ENCODE measurements at places on chromosomes 1 and 21.

DNA sequence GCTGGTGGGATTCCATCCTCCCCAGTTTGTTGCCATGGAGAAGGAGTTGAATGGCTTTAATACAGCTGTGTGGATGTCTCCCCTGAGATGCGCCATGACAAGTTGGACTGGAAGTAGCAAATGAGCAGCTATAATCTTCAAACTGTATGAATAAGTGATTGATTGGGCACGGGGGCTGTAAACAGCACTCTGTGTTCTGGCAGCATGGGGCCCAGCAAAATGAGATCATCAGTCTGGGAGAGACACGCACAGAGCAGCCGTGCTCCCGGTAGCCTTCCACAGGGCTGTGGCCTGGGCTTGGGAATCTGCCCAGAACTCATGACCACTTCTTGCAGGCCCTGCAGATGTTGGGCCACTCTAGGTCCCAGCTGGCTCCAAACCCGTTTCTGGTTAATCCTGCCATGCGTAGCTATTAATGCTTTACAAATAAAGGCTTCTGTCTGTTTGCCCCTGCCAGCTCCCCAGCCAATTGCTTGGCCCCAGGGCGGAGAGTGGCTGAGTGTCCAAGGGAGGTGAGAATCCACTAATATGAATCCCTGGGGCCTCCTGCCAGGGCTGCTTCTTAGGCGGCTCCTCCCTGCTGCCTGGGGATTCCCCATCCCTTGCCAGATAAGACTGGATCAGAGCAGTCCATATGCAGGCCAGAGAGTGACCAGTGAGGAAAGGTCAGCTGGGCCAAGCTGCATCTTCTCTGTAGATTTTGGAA is 642.9 kb downstream of the AJAP1 start:
- DNase-seq = peak; percentile 75

- no peak for DNase-seq
These were observed 184.5 kb downstream of the KAZN start for GRCh38 chr1:14782741-14783591.

DNA sequence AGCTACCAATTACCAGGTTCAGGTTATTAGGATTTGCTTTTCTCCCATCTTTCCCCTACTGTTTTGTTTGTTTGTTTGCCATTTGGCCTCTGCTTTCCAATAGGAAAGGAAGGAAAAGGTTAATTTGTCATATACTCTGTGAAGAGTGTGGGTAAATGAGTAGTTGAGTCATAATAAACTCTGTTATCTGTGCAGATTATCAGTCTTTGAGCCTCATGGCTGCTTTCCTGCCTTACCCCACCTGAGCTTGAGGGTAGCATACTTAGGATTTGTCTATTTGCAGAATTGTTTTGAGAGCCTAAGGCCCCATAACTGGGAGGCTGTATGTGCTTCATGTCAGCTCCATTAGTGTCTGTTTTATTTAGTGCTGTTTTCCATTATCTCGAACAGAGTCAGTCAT is 32.9 kb upstream of the SNX27 start:
- no peak for DNase-seq

GRCh38 chr1:18302788-18303413 is 177.8 kb upstream of the KLHDC7A start:
- DNase-seq = no peak

- no peak for DNase-seq
These were observed 40.1 kb downstream of the IGSF21 start for GRCh38 chr1:18147672-18148071.

DNA sequence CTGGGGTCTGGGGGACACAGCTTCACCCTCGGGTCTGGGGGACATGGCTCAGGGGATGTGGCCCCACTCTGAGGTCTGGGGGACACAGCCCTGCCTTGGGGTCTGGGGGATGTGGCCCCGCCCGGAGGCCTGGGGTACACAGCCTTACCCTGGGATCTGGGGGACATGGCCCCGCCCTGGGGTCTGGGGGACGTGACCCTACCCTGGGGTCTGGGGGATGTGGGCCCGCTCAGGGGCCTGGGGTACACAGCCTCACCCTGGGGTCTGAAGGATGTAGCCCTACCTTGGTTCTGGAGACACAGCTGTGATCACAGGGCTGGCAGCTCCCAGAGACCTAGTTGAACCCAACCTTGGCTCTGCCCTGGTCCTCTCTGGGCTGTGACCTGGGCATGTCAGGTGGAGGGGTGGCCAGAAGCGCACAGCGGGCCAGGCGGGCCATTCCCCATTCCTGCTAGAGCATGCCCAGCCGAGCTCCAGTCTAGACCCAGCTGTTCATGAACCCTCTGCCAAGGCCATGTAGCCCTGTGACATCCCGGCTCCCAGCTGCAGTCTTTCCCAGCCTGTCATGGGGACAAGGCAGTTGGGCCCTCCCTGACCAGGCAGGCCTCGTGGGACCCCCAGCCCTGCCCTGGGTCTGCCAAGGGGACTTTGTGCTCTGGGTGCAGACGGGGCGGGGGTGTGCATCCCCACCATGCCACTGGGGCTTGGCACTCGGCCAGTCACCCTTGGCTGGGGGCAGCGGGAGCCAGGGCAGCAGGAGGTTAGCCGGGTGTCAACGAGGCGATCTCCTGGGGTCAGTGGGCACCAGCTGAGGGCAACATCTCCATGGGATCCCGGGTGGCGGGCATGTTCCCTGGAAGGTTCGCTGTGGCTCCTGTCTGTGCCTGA is 43.9 kb downstream of the WNT9A start:
- DNase-seq = no peak

DNA sequence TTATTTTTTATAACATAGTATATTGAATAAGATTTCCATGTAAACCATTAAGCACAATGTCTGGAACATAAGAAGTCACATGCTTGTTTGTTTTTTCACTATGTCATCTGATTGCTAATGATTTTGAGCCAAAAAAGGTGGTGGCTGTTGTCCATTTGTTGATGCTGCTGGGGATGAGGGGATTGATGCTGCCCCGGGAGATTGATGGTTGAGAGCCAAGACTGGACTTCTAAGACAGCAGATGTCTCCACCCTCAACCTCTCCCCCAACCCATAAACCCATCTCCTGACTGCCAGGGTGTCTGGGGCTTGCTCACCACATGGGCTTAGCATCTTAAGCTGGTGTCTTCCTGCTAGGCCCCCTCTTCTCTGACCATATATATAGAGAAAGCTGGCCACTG is 35.8 kb upstream of the CD34 start:
- no peak for DNase-seq

GRCh38 chr21:35138665-35139381 is 89.7 kb upstream of the RUNX1 start:
- no peak for DNase-seq

DNA sequence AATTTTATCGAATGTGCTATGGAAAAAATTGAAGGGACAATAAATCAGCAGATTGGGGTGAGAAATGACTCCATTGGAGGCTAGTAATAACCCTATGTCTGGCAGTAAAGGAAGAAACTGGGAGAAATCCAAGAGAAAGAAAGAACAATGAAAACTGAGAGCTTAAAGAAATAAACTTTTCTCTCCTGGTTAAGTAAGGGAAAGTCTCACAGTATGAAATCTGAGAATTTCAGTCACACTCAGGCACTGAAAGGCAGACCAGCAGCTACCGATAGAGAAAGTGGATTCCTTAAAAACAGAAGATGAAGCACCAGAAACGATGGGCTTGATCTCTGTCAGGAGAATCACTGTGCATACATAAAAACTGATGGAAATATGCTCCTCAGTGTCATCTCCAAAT is 404.2 kb downstream of the PLPP3 start:
- no peak for DNase-seq
